ENCODE measurements at places on chromosomes 1 and 21. TPM values are rescaled to one million over a fixed set of nuclear protein-coding genes. Genes with fewer than 3 reads are reported as not detected.

Gene ZBTB8B
- total RNA-seq, result under 0.01 TPM

Gene PGLYRP3
- not detected for total RNA-seq

Gene BARHL2
- not detected for total RNA-seq

Gene F11R
- total RNA-seq, result 2.2 TPM
